ENCODE measurements at places on chromosomes 16 and 17.

- no peak for DNase-seq
Measured at GRCh38 chr17:75047398-75048098, 523 bp downstream of the KCTD2 start.

DNA sequence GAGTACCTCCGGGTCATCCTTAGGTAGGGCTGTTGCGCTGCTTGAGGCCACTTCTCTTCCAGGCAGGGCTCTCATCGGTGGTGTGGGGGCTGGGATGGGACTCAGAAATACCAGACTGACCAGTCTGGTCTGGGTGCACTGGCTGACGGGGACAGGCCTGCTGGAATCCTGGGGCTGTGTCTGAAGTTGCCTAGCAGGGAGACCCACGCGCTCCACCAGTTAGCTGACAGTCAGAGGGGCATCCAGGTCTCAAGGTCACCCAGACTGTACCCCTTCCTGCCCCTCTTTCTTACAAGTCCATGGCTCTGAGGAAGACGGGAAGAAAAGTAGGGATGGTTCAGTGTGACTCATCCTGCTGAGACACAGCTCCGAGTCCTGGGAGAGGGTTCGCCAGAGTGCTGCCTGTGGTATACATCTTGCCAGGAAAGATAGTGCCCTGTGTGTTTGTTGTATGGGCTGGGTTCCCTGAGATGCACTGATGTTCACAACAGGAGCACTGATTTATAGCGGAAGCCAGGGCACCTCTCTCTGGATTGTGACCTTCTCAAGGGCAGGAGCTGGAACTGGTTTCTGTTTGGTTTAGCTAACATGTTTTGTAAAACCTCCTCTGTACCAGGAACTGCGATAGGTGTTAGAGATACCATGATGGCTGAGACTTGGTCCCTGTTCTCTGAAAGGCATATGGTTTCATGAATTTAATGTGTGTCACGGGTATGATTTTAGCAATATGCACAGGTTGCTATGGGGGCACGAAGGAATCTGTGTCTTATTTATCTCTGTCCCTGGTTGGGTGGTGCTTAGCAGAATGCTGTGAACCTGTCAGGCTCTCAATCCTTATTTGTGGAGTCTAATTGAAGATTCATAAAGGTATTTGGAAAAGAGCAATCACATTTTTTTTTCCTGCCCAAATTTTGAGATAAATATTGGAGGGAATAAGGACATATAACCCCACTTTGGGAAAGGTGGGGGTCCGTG lies 97.5 kb downstream of the OR1D5 start:
- DNase-seq: no peak

DNA sequence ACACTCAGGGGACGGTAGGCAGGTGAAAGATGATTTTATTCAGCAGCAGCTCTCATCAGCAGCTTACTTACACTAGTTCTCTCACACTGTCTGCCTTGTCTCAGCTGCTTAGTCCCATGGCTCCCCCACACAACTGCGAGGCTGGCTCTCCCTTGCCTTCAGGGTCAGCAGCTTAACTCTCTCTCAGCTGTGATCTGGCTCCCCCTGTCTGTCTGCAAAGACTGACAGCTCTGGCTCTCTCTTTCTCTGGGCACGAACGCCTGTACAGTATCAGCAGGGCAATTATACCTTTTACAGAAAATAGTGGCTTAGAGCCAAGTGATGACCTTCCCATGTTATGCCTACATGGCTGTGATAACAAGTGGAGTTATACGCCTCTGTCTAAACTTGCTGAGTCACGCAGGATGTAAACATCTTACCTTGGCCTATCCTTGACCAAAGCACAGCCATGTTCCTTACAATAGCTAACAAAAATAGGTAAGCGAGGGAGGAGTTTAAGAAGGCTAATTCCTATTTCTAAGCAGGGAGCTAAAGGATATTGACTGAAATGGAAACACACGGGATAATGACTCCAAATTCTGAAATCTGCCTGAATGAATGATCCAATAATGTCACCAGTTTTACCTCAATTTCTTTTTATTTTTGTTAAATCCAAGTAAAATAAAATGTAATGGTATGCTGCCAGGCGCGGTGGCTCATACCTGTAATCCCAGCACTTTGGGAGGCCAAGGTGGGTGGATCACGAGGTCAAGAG lies 1.1 kb upstream of the NDUFAB1 start:
- DNase-seq: peak; percentile 58

DNA sequence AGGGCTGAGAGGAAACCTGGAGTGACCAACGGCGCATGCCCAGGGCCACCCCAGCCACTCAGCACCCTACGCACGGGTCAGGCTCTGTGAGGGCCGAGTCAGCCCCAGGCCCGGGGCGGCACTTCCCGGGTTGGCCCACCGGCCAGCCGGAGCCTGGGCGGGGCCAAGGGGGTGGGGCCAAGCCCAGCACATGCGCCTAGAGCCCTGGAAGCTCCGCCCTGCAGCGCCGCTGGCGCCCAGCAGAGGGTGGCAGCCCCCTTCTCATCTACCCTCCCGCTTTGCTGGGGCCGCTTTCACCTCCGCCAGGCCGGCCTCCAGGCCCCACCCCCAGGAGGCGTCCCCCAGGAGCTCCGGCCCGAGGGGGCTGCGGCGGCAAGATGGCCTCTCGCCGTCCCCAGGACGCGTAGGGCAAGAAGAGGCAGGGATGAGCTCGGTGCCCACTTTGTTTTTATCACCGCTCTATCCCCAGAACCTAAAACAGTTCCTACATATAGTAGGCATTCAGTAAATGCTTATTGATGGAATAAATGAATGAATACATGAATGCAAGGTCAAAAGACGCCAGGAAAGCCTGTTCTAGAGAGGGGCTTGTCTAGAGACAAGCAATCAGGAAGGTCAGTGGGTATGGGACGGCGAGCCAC lies 31.3 kb downstream of the MYO18A start:
- DNase-seq: peak; percentile 99

- no peak for DNase-seq
Measured at GRCh38 chr17:30188211-30188939, 47.1 kb downstream of the SLC6A4 start.

DNA sequence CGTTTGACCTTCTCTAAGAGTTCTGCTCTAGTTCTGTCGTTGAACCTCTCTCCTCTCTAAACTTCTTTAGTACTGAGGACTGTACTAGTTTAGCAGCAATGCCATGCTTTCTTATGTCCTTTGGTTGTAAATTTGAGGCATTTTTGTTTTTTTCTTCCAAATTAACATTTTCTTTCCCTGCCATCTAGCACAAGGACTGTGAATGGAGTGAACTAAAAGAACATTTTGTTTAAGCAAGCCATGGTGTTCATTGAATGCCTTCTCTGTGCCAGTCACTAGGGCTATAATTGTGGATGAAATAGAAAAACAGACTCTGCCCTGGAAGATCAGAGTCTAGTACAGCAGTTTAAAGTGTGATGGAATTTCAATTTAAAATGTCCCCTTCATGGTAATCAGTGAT lies 137.9 kb downstream of the FTO start:
- DNase-seq: no peak

GRCh38 chr17:19262650-19263631 lies 25.8 kb downstream of the EPN2 start:
- no peak for DNase-seq

DNA sequence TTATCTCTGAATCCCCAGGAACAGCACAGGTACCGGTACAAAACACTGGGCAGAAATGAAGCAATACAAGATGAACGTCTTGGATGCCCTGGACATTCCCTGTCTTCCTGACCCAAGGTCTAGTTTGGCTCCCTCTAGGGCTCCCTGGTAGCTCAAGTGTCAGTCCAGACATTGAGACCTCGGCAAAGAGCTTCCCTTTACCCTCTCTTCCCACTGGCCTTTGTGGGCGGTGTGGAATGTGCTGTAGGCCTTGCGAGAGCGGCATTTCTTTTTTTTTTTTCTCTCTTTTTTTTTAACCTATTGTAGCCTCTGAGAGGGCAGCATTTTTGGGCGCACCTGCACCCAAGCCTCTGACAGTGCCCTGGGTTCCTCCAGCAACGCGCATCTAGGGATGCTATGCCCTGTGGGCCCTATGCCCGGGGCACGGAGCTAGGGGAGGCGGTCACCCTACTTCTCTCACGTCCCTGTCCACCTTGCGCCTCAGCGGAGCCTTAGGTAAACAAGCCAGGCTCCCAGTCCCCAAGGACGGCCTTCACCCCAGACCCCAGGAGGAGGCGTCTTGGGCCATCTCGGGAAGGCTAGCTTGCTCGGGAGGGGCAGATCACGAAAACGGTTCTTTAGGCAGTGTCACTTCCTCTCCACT lies 1.2 kb upstream of the NFATC3 start:
- no peak for DNase-seq

- DNase-seq: no peak
Measured at GRCh38 chr17:45223539-45224528, 2.1 kb downstream of the FMNL1 start.

DNA sequence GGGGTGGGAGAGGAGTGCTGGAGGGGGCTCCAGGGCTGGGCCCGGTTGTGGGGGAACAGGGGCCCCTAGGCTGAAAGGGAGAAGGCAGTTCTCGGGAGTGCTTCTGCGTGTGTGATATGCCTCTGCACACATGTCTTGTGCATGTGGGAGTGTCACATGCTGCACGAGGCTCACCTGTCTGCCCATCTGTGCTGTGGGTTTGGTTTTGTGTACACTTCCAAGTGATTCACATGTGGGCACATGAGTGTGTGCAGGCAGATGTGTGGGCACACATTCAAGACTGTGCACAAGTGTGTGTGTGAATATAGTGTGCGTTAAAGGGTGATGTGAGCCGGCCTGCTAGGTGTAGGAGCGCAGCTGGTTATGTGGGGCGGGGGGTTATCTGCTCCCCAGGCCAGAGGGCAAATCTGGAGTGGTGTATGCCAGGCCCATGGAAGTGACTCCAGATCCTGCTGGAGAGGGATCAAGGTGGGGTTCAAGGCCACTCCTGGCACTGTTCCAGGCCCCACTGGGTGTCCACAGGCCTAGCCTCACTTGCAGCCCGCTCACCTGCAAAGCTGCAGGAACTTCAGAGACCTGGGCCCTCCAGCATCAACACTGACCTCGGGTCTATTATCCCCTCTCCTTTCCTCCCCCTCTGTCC lies 3.8 kb upstream of the BAHCC1 start:
- no peak for DNase-seq

DNA sequence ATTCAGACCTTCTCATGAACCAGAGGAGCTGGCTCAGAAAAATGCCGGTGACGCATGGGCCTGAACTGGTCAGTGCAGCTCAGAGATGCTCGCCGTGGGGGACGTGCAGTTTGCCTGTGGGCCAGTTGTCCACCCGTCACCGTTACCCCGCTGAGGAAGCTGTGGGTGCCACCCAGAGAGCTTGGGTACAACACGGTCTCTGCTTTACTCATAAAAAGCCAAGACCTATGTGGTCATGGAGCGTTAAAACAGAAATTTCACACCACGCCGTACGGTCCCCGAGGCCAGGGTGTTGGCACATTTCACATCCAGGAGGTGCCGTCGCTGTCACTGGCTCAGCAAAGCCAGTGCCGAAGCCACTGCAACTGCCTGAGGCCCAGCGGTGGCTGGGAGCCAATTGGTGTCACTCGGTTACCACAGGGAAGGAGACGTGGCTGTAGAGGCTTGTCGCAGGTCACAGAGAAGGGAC lies 120.9 kb downstream of the METRNL start:
- no peak for DNase-seq

DNA sequence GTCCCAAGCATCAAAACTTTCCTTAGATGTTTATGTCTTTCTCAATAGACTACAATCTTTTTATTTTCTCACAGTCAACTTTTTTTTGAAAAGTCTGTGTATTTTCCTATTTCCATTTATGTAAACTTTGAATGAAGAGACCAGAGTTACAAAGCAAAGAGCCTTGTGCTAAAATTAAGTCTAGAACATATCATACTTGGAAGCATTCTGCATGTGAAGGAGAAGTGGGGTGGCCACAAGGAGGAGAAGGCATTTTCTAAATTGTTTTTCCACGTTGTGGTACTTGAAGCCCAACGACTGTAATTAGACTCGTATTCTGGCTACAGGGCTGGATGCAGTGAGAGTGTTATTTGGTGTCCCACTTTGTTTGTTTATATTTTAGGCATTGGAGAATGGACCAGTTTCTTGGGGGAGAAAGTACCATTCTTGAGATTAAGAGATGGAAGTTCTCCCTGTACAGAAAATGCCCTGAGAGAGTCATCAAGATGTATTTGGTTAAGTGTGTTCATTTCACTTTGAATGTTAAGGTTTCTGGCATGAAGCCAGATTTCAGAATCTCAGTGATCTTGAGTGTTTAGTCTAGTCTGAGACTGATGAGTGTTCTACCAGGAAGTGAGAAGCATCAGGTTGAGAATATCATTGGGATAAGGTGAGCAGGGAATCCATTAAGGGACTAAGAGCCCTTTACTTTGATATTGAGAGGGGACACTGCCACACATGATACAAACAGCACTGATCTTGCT lies 71.6 kb downstream of the MAP2K6 start:
- DNase-seq: no peak

DNA sequence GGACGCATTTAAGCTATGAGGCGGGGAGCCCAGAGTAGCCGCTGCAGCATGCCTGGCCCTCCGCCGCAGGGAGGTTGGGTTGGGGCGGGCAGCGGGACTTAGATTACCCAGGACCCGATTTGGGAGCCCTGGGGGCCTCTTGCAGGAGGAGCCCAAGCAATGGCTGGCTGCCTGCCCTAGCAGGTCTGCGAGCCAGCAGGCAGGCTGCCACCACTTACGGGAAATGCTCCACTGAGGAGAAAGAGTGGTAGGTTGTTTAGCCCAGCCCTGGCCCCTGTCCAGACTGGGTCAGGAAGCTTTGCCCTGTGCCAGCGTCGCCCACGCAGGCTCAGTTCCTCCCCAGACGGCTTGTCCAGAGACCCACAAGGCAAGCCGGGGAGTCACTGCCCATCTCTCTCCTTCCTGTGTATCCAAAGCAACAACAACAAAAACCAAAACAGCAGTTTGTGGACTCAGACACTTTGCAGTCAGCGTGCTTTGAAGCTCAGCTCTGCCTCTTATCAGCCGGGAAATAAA lies 10.3 kb upstream of the TVP23A start:
- DNase-seq: no peak

DNA sequence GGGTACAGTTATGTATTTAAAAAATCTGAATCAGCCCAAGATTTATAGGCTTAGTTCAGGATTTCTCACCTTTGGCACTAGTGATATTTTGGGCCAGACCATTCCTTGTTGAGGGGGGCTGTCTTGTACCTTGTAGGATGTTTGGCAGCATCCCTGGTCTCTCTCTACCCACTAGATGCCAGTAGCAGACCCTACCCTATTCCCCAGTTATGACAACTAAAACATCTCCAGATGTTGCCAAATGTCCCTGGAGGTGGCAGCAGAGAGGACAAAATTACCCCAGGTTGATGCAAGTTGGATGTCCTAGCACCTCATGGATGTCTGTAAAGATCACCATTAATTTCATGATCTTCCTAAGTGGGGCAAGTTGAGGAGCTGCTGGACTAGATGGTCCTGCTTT lies 45.8 kb downstream of the SYT17 start:
- DNase-seq: no peak

DNA sequence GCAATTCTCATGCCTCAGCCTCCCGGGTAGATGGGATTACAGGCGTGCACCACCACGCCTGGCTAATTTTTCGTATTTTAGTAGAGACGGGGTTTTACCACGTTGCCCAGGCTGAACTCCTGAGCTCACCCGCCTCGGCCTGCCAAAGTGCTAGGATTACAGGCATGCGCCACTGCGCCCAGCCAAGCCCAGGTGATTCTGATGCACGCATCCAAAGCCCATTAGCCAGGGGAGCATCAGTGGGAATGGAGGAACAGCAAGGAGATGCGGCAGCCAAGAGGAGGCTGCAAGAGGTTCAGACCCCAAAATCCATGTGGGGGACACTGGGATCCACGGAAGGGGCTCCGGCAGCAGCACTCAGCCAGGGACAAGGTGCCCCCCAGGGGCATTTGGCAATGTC lies 12.1 kb downstream of the ATP2A3 start:
- no peak for DNase-seq

GRCh38 chr17:77458202-77459017 lies 317.6 kb downstream of the SEC14L1 start:
- DNase-seq: no peak

GRCh38 chr17:72158895-72159885 lies 38.4 kb downstream of the SOX9 start:
- DNase-seq: no peak

Measured in NCI-H526 (cell line).